ENCODE measurements at places on chromosomes 3 and 15. TPM values are rescaled to one million over a fixed set of nuclear protein-coding genes. Genes with fewer than 3 reads are reported as not detected.

ALDH1A3 gene
- 0.19 TPM for total RNA-seq

MNS1 gene
- 28.7 TPM for total RNA-seq

MOBP gene
- total RNA-seq = 0.19 TPM

DNA sequence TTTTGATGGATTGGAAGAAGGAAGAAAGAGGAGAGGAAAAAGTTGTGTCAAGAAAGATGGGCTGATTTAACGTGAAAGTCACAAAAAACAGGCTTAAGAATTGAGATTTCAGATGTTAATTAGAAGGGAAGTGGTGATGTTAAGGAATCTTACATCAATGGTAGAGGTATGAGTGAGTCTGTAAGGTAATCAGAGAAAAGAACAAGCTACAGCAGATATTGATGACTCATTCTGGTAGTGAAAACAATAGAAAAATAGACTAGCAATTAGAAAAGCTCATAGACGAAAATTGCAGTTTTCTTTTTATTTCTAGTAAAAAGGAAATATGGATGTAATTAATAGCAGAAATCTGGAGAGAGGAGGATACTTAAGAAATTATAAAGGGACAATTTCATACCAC, 559.6 kb downstream of the MCTP2 start:
- DNase-seq = no peak

- DNase-seq = no peak
These were observed 9.7 kb downstream of the EPHB1 start for GRCh38 chr3:134804508-134805480.

DNA sequence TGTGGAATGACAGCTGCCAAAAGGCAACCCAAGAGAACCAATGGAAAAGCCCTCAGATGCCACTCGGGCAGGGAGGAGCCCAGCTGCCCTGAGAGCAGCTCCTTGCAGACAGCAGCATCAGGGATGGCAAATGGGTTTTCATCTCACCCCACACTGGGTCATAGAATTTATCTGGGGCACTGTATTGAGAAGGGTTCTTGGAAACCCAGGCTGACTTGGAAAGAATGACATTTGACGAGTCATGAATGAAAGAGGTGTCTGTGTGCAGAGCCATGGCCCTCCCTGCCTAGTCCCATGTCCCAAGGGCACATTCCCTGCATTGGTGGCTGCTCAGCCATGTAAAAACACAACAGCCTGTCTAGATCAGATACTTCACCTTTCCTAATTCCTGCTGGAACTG, 157.9 kb upstream of the BHLHE40 start:
- DNase-seq = no peak

GRCh38 chr3:60424942-60425341, 826.3 kb downstream of the FHIT start:
- DNase-seq = no peak

Measured in A673 (cell line).